ENCODE measurements at places on chromosomes 11 and 22. TPM values are rescaled to one million over a fixed set of nuclear protein-coding genes. Genes with fewer than 3 reads are reported as not detected.

Gene DGCR6
- total RNA-seq, result 11.6 TPM

GRCh38 chr22:37647928-37648327 is 8.5 kb downstream of the SH3BP1 start:
- no peak for DNase-seq

- DNase-seq, result peak; percentile 61
Observed at GRCh38 chr22:45632791-45633515, 38.7 kb upstream of the ATXN10 start.

DNA sequence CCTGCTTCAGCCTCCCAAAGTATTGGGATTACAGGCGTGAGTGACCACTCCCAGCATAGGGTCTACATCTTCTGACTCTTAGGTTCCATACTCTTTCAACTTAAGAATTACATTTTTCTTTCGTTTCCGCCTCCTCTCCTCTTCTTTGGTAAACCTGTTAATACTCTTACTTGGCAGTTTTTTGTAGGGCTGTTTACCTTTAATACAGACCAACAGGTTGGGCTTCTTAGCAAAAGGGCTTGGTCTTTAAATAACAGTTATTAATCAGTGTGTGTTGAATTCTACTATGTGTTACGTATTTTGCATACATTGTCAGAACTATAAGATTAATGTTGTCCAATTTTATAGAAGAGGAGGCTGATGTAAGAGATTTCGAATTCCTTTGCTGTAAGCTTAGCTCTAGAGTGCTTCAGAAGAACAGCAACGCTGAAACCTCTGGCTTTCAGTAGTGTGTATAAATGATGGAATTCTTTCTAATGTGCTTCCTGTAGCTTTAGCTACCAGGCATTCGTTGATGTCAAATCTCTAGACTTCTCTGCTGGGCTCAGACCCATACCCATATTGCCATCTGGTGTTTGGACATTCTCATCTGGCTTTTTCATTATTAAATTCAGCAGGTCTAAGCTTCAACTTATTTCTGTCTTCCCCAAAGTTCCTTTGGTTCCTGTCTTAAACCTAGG is 3.1 kb downstream of the FDX1 start:
- DNase-seq, result no peak

GRCh38 chr11:66238786-66239413 is 29.5 kb upstream of the RAB1B start:
- DNase-seq, result peak; percentile 33

Gene CCDC116
- total RNA-seq, result 0.48 TPM

DNA sequence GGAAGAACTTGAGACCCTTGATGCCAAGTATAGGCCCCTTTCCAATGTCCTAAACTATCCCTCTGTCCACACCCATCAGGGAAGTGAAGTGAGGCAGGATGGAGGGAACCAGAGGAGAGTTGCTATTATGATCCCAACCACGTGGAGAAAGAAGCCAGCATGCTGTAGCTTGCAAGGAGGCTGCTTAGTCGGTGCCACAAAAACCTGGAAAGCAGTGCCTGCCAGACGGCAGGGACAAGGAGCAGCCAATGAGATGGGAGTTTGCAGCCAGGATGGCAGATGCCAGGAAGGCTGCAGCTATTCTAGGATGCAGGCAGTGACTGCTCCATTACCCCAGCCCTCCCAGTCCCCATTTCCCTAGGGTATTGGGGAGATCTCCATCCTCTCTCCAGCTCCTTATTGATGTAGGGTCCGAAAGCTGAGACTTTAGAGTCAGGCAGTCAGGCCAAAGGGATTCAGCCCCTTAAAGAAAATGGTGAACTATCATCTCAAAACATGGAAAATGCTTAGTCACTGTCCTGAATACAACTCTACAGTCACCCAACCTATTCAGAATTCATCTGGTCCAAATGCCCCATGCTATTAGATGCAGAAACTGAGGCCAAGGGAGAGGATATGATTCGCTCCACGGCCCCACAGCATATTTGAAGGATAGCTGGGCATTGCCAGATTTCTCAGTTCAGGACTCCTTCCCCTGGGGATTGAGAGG is 18.4 kb upstream of the LRRC55 start:
- DNase-seq, result no peak

Gene EMSY
- total RNA-seq, result 27.3 TPM

DNA sequence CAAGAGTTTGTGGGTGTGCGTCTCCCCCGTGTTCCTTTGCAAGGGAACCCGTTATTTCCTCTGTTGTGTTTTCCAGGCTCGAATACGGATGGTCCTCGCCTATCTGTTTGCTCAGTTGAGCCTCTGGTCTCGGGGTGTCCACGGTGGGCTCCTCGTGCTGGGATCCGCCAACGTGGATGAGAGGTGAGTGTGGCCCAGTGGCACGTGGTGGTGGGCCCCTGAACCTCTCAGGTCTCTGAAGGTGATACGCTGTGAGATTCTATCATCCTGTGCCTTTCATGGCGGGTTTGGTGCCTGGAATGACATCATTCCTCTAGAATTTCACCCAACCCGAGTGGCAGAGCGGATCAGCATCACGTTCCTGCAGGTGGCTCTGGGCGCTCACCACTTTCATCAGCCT is 32.5 kb downstream of the NADSYN1 start:
- no peak for DNase-seq

Gene ZC3H12C
- total RNA-seq, result 0.69 TPM

DNA sequence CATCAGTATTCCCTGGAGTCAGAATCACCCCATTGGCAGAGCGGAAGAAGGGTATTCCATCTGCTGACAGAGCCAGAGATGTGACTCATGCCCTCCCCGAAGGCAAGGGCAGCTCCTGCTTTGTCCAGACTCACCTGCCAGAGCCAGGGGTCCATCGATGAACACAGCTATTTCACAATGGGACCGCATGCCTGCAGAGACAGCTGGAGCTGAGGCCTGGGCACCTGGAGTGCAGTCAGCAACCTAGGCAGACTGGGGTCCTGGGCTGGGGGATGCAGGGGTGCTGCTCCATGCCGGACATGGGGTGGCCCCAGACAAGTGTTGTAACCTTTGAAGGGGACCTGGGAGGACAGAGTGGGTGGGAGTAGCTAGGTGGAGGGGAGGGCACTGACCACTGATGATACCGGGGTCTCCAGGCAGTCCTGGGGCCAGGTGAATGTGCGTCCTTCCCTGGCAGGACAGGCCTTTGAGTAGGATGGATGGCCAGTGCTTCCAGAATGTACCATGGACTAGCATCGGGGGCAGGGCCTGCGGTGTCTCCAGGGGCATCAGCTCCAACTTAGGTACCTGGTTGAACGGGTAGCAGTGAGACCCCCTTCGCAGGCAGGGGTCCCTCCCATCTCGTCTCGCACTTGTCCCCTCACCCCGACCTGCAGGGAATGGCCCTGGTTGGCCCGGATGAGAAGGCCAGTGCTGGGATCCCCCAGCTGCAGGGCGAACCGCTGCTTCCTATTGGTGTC is 1.7 kb downstream of the TRPT1 start:
- DNase-seq, result peak; percentile 49

DNA sequence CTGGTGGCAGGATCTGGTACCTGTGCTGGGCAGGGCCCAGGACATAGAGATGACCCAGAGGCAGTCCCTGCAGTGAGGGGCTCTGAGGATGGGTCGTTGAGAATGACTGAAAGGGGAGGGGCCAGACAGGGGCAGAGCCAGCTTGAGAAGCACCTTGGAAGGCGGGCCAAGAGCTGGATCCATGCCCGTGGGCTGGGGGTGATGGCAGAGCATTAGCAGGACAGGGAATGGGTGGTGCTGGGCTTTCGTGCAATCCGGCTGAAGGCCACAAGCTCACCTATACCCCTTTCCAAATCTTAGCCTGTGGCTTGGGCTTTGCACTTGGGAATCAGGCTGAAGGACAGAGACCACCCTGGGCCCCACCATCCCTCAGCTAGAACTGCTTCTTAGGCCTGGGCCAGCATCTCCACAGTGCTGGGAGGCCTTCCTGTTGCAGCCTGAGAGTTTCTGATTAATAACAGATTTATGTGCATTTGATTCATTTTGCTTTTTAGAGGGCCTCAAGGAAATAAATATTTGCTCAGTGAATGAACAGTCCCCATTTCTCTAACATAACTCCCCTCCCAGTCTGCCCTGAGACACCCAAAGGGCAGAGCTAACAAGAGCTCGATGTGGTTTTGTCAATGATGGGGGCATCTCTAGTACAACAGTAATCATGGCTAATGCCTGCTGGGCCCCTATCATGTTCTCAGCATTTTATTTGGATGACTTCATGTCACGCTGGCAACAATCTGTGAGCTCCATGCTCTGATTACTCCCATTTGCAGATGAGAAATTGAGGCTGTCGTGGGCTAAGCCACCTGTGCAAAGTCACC is 39.3 kb downstream of the RIBC2 start:
- DNase-seq, result no peak

DNA sequence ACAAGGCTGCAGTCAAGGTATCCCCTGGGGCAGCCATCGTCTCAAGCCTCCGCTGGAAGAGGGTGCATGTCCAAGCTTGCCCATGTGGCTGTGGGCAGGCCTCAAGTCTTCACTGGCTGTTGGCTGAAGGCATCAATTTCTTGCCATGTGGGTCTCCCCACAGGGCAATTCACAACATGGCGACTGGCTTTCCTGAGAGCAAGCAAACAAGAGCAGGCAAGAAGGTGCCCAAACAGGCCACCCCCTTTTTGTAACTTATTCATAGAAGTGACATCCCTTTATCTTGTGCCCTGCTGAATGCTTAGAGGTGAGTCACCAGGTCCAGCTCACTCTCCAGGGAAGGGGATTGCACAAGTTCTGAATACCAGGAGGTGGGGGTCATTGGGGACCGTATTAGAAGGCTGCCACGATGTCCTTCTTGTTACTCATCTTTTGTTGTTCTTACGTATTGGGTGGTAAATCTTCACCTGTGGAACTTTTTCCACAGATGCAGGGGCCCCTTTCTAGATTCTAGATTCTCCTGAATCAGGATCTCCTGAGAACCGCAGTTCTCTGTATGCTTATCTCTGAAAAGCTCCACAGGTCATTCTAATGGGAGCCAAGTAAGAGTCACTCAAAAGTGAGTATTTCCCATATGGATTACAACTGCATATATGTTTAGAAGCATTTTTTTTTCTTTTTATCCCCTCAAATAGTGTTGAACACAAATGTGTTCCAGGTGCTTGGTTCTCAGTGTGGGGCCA is 44.2 kb upstream of the MICAL2 start:
- DNase-seq, result no peak

DNA sequence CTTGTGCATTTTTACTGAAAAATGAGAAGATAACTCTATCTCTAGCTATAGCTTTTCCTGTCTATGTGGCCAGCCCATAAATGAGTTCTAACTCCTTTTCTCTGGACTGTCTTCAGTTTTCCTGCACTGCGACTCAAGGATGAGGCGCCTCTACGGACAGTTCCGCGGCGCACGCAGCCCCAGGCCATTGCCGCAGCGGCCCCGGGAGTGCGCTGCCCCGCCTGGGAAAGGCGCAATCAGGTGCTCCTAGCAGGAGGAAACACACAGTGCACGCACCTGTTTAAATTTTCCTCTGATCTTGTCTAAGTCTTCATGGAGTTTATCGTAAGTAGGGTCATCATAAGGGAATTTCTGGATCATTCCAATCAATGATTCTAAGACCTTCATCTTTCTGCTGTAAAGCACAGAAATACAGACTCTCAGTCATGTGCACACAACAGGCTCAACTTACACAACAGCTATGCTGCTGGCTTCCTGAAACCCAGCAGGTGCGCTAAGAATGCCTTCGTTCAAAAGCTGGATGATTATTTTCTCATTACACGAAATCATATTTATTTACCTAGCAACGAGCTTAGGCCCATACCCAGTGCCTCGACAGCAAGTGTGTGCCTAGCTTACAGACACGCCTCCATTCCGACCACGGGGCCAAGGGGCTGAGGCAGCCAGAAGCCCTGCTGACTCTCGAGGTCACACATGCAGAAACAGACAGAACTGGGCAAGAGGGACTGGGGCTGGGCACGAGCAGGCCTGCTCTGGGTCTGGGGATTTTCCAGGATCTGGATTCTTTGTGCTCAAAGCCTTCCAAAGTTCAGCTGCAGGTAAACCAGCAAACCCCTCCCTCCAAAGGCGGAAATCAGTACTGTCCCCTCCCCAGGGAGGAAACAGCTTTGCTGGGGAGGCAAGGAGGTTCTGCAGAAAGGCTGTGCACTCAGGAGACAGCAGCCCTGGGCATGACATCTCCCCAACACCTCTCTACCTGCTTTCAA is 7.2 kb downstream of the LTO1 start:
- peak; percentile 32 for DNase-seq

- no peak for DNase-seq
Observed at GRCh38 chr22:50739894-50740293, 1.9 kb downstream of the ACR start.

DNA sequence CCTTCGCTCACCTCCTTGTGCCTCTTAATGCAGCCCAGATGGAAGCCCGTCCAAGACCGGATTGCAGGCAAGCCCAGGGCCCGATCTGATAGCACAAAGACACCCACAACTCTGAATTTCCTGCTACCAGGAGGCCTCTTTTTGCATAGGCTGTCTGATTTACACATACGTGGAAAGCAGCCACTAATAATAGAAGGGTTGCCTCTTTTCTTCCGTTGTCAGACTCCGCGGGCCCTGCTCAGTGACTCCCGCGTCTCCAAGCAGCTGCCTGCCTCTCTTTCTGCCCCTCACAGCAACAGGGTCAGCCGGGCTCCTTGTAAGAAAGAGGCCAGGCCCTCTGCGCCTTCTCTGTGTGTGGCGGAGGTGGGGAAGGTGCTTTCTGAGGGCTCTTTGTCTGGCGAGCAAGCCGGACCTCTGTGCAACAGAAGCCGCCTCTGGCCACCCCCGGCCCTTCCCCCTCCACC is 26.7 kb downstream of the FLI1 start:
- peak; percentile 50 for DNase-seq

Gene LSP1
- total RNA-seq, result 2.0 TPM

GRCh38 chr11:72160319-72160718 is 24.8 kb downstream of the FOLR3 start:
- DNase-seq, result no peak

Gene IRAG1
- 4.5 TPM for total RNA-seq

GRCh38 chr11:94877443-94878200 is 95.7 kb downstream of the CWC15 start:
- DNase-seq, result no peak

DNA sequence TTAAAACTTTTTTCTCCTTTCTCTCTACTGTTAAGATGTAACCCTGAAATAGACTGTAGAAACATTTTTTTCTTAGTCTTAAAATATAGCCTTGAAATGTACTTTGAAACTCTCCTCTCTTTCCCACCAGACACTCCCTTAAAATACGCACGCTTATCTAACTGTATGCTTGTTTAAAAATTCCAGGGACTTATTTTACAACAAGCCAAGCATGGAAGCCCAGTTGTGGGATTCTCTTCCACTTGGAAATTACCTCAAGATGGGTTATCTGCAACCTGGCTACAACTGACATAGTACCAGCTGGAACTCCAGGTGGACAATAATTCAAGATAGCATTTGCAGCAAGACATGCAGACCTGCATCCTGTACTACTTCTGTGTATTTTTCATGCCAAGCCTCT is 12.1 kb upstream of the CHORDC1 start:
- DNase-seq, result no peak

- DNase-seq, result peak; percentile 90
Observed at GRCh38 chr11:18731949-18732821, 6.2 kb upstream of the IGSF22 start.

GRCh38 chr11:117874910-117875381 is 1.5 kb downstream of the FXYD6 start:
- DNase-seq, result no peak

Gene PLA2G3
- total RNA-seq, result 19.3 TPM
